HTR-8/SVneo (cell line): ENCODE measurements at places on chromosomes 5 and 9.

DNA sequence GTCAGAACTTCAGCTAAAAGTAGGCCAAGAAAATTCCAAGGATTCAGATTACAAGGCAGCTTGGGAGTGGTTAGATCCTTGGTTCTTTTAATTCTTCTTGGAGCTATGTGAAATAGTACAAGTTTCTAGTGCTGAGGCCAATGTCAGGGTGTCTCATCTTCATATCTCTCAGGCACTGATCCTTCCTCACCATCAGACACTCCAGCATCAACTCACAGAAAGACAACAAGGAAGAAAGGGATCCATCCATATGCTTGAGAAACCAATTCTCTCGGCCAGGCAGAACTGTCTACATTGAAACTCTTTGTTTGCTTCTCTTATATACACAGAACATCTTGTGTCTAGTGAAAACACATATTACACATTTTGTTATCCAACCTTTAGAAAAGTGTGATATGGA, 362.1 kb upstream of the CCNH start:
- no peak for DNase-seq

- no peak for DNase-seq
Observed at GRCh38 chr5:154364771-154365170, 81.0 kb upstream of the SAP30L start.

GRCh38 chr5:5637173-5637572, 214.7 kb downstream of the ICE1 start:
- DNase-seq = no peak

GRCh38 chr9:127135056-127135745, 12.8 kb upstream of the ANGPTL2 start:
- DNase-seq = no peak

DNA sequence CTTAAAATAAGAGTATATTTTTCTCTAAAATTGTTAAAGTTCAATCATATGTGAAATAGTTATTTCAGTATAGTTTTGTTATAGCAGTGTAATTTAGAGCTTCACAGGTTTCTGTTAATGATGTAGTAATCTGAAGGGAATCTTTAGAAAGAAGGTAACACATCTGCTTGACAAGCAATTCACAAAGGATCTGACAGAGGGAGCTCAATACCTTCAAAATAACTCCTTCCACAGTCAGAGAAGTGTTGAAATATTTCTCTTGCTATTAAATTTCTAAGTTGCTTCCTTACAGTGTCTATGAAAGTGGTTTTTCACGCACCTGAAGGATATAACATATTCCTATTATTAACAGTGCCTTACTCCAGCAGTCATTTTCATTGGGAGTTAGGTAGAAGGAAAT, 44.9 kb downstream of the SLC25A51 start:
- no peak for DNase-seq

- no peak for DNase-seq
Observed at GRCh38 chr5:56589481-56589860, 225.9 kb upstream of the MAP3K1 start.

GRCh38 chr5:181031716-181032115, 8.3 kb upstream of the BTNL9 start:
- DNase-seq = no peak

- no peak for DNase-seq
Observed at GRCh38 chr5:14765587-14765986, 101.1 kb downstream of the OTULIN start.

DNA sequence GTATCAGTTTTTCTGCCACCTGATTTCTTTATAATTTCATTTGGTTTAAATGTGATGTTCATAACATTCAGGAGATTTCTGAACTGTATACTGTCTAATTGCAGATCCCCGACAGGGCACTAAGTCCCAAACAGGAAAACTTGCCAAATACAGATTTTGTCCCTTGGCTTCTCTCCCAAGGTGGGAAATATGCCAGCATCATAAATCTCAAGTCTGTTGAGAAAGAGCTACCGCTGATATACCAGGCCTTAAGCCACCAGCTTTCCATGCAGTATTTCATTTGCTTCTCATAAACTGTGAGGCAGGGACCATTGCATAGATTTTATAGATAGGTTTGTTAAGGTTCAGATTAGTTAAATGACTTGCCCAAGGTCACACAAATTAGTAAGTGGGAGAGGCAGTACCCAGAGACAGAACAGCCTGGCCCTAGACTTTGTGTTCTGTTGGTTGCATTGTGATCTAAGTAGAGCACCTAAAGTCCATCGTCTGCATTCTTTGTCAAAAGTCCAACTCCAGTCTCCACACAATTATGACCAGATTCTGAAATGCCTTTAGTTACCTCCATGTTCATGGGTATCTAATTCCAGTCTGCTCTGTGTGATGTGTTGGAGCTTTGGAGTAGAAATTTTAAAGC, 16.2 kb downstream of the GPR21 start:
- peak; percentile 35 for DNase-seq

GRCh38 chr5:142145106-142145900, 36.7 kb downstream of the NDFIP1 start:
- peak; percentile 60 for DNase-seq

DNA sequence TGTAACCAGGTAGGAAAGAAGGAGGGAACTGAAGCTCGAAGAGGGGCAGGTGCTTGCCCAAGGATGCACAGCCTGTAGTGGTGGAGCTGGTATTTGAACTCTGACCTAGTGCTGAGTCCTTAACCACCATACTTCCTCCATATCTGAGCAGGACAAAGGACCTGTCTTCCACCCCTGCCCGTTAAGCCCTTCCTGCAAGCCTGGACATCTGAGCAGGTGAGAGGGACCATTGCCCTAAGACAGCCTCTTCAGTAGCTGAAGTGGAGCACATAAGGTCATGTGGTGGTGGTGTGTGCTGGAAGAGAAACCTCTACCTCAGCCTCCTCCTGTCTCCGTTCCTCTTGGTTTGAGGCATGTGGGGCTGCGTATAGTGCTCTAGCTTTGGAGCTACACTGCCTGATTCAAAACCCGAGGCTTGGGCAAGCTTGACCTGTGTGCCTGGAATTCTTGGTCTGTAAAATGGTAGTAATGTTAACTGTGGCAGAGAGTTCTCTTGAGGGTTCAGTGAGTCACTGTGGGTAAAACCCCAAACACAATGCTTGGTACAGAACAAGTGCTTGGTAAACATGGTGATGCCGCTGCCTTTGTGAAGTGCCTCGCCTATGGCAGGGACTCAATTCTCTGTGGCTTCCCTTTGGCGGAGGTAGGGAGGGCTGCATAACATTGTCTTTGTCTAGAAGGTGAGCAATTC, 7.4 kb downstream of the GALNT10 start:
- DNase-seq = no peak

GRCh38 chr5:7955476-7955875, 86.5 kb downstream of the MTRR start:
- no peak for DNase-seq
